ENCODE measurements at places on chromosomes 2 and 18.

- DNase-seq = no peak
Observed at GRCh38 chr2:42086500-42086953, 38.7 kb downstream of the PKDCC start.

DNA sequence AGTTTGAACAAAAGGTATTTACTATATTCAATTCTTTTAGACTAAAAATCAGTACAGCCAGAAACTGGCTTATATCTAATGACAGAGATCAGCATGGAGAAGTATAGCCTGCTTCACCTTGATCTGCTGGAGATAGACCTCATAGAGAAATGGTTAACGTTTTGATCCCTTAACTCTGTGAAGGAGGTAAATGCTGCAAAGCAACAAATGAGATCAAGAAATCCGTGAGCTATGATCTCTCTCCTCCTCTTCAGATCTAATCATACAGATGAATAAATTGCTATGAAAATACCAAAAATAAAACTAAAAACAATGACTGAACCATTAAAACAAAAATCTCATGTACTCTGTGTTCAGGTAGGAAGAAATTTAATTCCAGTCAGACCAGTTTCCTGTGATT is 42.8 kb downstream of the KLHL14 start:
- no peak for DNase-seq

DNA sequence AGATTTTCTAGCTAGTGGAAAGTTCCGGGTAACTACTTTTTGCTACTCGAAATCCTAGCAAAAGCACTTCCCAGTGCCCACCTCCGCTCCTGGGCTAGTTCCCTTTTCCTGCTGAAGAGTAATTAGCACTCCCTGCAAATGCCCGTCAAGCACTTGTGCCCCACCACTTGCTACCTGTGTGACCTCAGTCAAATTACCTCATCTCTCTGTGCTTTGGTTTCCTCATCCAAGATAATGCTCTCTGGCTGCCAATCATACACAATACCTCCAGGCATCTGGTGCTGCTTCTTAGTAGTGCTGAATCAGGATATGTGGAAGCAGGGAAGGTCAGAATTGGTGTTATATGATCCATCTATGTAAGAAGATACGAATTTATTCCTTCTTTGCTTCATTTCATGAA is 102.1 kb upstream of the CDCA7 start:
- DNase-seq = no peak

GRCh38 chr2:238505892-238506280 is 79.2 kb downstream of the ASB1 start:
- no peak for DNase-seq

DNA sequence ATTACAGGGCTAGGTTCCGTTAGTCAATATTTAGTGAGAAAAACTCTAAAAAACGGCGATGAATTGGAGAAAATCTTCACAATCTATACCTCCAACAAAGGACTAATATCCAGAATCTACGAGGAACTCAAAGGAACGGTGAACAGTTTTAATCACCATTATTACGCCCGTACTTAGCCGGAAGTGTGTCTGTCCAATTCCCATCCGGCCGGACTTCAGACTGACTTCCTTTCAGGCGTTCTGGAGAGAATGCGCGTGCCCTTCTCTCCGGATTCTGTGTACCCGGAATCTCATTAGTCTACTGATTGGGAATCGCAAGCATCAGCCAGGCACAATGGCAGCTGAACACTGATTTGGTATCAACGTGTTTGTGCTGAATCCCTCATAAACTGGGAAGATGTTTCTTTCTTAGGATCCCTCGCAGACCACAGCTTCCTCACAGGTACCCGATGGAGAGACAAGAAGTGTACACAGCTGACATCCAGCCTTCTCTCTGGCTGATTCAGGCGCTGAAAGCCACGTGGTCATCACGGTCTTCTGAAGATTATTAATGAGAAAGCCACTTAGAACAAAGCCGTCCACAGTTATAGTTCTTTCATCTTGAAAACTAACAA is 239.9 kb downstream of the ZNF516 start:
- DNase-seq = no peak

DNA sequence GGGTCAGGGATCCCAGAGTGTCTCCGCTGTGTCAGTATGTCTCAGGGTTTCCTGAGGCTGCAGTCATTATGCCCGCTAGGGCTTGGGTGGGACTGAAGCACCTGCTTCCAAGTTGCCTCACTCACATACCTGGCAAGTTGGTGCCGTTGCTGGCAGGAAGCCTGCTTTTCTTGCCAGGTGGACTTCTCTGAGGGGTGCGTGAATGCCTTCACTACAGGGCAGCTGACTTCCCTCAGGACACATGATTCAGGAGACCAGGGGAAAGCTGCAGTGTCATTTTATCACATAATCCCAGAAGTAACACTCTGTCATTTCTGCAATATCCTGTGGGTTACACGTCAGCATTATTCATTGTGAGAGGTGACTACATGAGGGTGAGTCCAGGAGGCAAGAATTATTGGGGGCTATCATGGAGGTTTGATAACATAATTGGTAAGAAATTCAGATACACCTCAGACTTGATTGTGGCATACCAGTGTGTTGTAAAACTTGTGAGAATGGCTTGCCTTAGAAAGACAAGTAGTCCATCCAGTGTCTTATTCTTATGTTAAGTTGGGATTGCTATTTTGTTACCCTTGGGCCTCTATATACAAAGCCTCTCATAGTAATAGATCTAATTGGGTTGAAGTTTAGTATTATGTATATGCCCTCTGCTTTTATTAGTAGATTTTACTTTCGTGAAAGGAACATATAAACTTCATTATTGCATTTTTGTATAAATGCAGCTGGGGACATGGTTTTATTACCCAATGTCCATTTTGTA is 44.1 kb downstream of the NEDD4L start:
- DNase-seq = no peak

GRCh38 chr2:61662990-61663389 is 124.8 kb upstream of the XPO1 start:
- DNase-seq = no peak

- no peak for DNase-seq
Observed at GRCh38 chr2:134459706-134460406, 206.0 kb downstream of the MGAT5 start.

DNA sequence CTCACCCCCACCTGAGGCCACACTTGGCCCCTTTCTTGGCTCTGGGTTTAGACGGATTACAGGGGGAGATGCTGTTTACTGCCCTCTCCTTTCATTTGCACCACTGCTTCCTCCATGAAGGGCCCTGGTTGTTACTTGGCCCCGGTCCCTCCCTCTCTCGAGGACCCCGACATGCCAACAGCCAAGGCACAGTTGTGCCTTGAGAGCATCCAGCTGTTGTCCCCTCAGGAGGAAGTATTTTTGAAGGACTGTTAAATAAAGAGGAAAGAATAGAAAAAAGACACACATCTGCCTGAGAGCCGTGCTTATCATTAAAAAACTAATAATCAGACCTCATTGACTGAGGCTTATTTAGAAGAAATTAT is 44.0 kb downstream of the ITGB1BP1 start:
- no peak for DNase-seq

DNA sequence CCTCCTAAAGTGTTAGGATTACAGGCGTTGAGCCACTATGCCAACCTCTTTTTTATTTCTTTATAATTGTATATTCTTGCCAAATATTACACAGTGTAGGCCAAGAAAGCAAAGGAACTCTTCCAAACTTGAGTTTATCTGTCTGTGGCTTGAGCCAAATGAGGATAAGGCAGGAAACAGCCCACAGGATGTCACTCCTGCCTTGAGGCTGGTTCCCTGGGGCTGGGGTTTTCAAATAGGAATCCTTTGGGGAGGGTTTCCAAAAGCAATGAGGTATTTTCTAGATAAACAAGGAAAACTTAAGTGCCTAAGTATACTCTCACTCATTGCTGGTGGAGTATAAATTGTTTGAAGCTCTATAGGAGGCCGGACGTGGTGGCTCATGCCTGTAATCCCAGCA is 56.4 kb downstream of the ADCY3 start:
- DNase-seq = no peak

DNA sequence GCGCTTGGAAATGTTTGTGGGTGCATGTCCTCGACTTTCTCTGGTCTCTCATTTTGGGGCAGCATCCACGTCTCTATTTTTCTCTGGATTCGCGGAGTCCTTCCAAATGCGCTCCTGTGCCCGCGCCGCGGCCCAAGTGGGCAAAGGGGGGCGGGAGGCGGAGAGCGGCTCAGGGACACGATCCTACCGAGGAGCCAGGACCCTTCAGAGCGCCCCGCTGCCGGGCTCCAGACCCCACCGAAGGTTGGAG is 990 bp downstream of the EPAS1 start:
- DNase-seq = no peak
